Left hindlimb (tissue), 1 donor: ENCODE measurements at places on chromosomes 13 and 19.

GRCh38 chr13:40982772-40983171 lies 36.3 kb downstream of the ELF1 start:
- DNase-seq: no peak

DNA sequence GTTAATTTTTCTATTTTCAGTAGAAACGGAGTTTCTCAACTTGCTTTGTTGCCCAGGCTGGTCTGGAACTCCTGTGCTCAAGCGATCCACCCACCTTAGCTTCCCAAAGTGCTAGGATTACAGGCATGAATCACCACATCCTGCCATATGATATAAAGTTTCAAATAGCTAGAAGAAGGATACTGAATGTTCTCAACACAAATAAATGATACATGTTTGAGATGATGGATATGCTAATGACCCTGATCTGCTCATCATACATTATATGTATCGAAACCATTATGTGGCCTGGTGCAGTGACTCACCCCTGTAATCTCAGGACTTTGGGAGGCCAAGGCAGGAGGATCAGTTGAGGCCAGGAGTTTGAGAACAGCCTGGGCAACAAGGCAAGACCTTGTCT lies 11.5 kb downstream of the CIB3 start:
- no peak for DNase-seq

DNA sequence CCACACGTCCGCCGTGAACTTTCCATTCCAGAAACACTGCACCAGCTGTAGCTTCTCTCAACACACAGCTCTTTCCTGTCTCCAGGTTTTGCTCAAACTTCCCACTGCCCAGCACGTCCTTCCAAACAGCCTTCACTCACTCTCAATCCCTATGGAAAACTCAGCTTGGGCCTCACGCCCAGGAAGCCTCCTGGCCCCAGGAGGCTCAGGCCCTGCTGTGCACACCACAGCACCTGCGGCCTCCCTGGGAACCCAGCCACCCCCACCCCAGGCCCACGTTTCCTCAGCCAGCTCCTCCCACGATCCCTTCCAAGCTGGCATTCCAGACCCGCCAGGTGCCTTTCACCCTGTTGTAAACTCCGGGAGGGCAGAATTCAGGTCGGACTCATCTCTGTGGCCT lies 35.2 kb downstream of the C13orf46 start:
- no peak for DNase-seq

- DNase-seq: peak; percentile 84
Measured at GRCh38 chr19:48674921-48675824, 2.4 kb upstream of the NTN5 start.

GRCh38 chr19:16520986-16521624 lies 21.1 kb downstream of the CHERP start:
- DNase-seq: no peak

GRCh38 chr13:80117515-80117914 lies 223.4 kb downstream of the SPRY2 start:
- no peak for DNase-seq

DNA sequence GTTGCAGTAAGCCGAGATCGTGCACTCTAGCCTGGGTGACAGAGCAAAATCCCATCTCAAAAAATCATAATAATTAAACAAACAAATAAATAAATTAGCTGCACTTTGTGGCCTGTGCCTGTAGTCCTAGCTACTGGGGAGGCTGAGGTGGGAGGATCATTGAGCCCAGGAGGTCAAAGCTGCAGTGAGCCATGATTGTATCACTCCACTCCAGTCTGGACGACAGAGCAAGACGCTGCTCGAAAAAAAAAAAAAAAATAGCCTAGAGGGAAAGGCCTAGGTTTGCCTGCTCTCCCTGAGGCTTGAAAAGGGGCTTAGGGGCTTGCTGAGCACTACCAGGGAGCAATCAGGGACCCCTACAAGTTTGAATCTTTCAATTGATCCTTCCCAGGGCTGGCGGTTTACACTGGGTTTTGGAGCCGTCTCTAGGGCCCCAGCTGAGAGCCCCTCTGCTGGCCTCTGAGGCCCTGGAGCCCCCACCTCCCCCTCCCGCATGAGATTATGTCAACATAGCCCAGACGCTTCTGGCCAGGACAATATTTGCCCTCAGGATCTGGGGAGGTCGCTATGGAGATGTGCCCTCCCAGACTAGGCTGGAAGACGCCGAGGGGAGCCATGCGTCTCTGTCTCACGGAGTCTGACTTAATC lies 10.4 kb upstream of the GIPR start:
- no peak for DNase-seq

- DNase-seq: no peak
Measured at GRCh38 chr19:10617409-10618121, 7.8 kb upstream of the SLC44A2 start.

- no peak for DNase-seq
Measured at GRCh38 chr13:46642254-46642653, 89.3 kb downstream of the LRCH1 start.

DNA sequence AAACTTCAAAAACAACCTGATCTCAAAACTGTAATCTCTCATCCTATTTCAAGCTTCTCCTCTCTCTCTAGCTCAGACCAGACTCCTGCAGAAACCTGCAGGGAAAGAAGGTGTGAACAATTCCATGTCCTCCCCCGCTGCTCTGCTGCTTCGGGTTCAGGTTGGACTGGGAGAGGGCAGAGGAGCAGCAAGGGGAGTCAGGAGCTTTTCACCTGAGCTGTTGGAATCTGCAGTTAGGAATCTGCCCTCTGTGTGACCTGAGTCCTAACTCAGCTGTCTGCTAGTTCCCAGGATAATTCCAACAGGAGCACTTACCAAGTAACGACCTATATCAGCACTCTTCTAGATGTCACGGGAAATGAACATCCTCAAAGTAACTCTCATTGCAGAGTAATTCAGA lies 118.3 kb downstream of the DNAJC15 start:
- no peak for DNase-seq

DNA sequence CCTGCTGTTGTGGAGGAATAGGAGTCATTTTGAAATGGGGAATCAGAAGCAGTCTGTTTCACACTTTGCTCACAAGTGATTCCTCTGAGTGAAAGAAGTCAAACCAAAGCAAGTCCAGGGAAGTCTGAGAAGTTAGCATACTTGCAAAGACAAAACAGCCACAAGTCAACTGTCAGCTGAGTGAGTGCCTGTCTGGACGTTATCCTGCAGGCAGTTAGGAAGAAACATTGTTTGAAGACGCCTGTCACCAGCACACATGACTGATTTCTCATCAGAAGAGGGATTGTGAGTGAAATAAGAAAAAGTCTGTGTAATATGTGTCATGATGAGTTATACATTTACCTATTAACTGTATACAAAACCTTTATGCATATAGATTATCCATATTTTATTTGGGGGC lies 153.5 kb downstream of the KCNRG start:
- DNase-seq: no peak

DNA sequence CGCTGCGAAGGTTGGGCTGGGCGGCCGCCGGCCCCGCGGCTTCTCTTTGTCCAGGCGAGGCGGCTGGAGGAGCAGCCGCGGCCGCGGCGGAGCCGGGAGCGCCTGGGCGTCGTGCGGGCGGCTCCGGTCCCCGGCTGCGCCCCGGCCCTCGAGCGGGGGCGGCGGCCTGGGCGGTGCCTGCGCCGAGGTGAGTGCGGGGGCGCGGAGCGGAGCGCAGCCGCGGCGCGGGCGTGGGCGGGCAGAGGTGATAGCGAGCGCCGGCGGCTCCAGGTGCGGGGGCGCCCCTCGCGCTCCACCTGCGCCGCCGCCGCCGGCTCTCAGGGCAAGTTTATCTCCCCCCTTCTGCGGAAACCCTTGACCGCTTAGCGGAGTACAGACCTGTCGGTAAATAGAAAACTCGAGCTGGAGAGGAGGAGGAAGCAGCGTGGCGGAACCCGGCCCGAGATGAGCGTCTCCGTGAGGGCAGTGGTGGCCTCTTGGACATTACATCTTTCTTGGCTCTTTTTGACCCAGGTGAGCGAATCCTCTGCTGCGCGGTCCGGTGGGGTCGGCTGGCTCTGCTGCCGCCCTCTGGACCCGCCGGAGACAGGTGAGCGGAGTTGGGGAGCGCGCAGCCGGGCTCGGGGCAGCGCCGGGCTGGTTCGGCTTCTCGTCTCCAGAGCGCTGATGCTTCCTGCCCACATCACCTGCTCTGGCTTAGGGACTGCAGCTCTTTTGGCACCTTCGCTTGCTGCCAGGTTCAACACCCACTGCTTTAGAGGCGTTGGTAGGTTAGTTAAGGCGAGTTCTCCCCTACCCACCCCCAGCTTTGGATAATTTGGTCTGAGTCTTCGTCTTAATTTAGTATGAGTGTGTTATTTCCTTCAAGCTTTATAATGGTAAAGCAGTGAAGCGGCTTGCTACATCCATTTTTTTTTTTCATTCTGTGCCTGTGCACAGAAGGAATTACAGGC lies at the start of gene MTUS2:
Gene MTUS2 (plus strand): TSS at position 241 of the 953 bp plus-strand sequence.
- no peak for DNase-seq

DNA sequence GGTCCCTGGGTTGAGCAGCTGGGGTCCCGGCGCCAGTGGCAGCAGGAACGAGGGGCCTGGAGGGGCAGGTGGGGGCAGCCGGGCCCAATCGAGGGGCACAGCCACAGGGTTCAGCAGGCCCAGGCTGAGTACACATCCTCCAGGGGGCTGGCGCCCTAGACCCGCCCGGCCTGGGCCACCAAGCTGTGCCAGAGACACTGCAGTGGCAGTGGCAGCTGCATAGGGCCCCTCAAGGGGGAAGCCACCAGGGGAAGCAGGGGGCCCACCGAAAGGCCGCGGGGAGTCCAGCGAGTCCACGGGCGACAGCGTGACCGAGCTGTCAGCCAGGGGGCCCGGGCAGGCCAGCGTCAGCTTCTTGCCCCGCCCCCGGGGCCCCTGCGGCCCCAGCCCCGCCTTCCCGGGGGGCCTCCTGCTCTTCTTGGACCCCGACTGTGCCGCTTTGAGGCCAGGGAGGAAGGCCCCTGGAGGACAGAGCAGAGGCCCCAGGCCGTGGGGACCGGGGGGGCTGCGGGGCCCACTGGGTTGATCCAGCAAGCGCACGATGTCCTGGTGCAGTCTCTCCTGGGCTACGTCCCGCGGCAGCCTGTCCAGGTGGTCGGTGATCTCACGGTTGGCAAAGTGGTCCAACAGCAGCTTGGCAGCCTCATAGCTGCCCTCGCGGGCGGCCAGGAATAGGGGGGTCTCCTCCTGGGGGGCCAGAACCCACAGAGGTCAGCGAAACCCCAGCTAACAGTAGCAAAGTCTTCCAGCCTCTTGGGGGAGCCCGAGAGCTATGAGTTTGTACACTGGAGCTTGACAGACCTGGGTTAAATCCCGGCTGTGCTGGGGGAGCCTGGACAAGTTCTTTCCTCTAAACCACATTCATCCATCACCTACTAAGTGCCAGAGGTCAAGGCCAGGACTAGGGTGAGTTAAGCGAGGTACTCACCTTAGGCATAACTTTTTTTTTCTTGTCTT lies 39.5 kb downstream of the NOTCH3 start:
- DNase-seq: no peak

DNA sequence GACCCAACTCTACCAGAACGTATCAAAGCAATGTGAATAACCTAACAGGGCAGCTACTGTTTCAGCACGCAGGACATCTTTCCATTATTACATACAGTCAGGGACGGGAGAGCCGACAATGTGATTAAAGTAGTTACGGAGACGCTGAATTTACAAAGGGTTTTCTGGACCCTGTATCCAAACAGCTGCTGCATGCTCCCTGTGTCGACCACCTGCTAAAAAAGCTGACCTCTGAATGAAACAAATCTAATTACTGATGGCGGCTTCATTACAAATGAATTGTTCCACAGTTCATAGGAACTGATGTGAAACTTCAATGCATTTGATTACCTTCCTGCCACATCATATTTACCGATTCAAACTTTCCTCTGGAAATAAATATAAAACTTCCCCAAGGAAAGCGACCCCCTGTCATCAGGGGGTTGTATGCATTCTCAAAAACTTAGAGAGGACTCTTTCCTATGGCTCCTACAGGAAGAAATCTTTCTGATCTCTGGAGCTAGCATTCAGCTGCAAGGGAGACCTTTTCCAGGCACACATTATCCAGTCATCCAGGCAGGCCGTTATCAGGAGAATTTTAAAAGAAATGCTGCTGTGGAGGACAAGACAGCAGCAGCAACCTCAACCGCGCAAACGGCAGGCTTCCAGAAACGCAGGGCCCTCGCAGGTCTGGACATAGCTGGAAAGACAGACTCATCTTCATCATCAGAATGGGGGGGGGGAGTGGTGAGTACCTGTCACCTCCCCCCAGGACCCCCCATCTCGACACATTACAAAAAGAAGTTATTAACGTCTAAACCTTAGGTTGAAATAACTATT lies 3.1 kb downstream of the EFNB2 start:
- no peak for DNase-seq

- DNase-seq: no peak
Measured at GRCh38 chr13:50319635-50320255, 304.5 kb downstream of the KCNRG start.

DNA sequence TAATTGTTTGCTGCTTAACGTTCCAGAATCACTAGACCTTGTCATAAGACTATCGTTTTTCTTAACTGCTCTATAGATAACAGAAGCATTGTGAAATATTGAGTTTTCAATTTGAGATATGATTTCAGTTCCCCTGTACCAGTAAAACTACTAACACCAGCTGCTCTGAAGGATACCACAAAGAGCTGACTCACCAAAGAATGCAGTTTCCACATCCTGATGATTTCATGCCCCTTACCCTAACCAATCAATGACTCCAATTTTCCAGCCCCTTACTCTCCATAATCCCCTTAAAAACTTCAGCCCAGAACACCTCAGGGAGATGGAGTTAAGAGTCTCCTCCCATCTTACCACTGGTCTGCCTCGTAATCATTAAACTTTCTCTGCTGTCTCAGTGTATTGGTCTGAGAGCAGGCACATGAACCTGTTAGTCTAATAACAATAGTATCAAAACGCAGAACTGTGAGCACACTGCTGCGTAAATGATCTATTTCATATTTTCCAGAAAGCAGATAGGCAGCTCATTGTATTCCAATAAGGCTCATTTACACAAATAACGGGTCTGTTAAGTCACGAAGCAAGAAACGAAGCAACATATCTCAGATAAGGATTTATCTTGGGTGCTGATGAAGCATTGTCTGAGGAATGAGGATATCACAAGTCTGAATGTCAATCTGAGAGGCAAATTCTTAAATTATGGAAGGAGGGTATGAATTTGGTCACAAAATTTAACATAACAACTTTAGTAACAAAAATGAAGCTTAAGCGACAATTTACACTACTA lies 14.1 kb upstream of the CCNA1 start:
- DNase-seq: no peak

DNA sequence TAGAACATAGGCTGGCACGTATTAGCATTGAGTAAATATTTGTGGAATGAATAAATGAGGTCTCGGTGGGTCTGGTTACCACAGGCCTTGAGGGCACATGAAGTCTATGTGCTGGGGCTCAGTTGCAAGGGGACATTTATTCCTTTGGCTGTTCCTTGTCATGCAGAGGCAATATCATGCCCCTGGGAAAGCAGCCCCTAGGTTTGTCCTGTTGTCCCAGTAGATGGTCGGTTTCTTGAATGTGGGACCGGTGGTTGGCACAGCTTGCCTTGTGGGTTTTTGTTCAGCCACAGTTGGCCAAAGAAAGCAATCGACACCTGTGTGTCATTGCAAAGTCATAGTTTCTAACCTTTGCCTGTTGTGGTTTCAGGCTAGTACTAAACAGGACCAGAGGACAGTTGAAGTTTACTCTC lies 24.7 kb upstream of the GPR183 start:
- no peak for DNase-seq

GRCh38 chr13:46983881-46984280 lies 87.0 kb upstream of the HTR2A start:
- DNase-seq: no peak

- DNase-seq: no peak
Measured at GRCh38 chr13:58712191-58712590, 1080.6 kb downstream of the PCDH17 start.

GRCh38 chr19:3480383-3481091 lies at the start of gene SMIM24:
Gene SMIM24 (minus strand): TSS chr19:3480525. CDS start chr19:3480463, 62 bp downstream.
- DNase-seq: no peak
